Hematopoietic multipotent progenitor cell (in vitro differentiated cells): ENCODE measurements at places on chromosomes 2 and 18.
A peak's percentile ranks its signal among the peaks of the same experiment; 100 is the strongest.

DNA sequence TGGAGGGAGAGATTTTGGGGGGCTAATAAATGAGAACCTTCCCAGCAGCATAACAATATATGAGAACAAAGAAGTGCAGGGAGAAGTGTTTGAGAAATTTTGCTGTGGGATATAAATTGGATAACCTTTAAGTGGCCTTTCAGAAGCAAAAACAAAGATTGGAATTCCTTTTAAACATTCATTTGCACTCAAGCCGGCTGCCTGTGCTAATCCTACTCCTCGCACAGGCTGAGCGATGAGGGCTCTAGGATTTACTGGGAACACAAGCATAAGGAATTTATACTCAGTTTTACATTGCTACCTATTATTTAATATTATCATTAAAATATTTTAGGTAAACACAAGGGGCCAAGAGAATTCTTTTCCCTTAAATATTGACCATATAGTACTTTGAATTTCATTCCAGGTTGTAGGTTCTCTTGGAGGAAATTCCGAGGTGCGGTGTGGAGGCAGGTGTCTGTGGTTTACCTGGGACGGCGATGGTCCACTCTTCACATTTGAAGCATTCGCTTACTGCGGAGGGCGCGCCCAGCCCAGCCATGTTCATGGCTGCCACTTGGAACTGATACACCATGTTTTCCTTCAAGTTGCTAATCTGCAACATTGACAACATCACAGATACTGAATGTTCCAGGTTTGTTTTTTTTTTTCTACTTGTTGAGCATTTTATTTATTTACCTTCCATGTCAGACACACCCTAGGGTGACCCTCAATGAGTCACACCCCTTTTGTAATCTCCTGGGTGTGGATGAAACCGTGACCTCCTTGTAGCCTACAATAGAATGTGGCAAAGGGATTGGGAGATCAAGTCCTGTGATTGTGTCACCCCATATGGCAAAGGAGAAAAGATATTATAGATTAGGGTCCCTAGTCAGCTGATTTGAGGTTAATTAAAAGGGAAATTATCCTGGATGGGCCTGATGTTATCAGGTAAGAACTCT lies 100.1 kb downstream of the MYOM1 start:
- DNase-seq: no peak

- DNase-seq: no peak
These were observed 201.3 kb upstream of the OSR1 start for GRCh38 chr2:19559596-19560240.

DNA sequence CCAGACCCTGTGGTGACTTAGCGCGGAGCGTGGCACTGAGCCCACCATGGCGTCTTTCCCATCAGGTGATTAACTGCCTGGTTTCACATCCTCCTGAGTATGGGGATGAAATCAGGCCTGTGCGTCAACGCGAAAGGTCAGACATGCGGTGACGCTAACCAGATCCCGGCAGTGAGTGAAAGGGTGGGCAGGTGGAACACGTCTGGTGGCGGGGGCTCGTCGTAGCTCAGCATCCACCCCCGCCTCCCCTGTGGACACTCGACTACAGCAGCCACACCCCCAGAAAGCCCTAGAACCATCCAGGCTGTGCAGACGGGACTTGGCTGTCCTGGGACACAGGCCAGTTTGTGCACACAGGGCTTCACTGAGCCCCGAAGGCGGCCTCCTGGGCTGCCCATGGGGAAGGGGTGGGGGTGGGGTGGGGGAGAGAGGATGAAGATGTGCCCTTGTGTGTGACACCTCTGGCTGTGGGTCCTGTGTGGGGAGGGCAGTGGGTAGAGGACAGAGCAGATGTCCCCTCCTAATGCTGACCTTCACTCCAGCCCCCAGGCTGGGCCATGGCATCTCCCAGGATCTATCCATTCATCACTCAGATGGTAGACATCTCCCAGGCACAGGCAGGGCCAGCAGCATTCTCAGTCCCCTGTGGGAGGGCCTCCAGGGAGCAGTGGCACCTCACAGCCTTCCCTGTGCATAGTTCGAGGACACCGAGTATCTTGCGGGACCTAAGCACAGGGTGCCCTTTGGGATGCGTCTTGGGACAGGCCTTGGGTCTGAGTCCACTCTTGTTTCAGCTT lies 27.5 kb downstream of the RAMP1 start:
- no peak for DNase-seq

DNA sequence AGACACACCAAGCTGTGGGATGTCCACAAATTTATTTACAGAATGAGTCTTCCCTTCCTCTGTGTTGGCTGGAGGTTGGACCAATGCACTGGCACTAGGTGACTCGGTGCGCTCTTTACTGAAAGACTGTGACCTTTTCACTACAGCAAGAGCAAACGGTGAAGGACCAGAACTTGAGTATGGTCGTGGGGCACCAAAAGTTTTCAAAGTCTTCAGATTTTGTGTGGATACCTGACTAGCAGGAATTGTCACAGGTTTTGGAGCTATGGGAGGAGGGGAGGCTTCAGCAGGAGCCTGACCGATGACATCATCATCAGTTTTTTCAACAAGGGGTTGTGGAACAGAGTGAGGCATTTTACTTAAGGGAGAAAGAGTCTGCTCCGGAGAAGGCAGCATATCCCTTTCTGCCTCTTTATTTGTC lies 73.0 kb upstream of the GRB14 start:
- no peak for DNase-seq

- DNase-seq: no peak
These were observed 143.5 kb downstream of the OTX1 start for GRCh38 chr2:63194175-63194574.

GRCh38 chr18:9696701-9697100 lies 11.4 kb upstream of the RAB31 start:
- DNase-seq: no peak

DNA sequence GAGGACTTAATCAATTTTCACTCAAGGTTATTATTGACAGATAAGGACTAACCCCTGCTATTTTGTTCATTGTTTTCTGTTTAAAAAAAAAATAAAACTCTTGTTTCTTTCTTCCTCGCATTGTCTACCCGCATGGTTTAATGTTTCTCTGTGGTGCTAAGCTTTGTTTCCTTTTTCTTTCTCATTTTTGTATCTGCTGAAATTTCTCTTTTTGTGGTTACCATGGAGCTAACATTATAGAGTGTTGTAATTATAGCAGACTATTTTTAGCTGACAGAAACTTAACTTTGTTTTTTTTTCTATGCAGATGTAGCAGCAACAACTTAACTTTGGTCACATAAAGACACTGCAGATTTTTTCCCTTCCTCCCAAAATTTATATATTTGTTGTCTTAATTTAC lies 43.1 kb upstream of the CHN1 start:
- no peak for DNase-seq

- no peak for DNase-seq
These were observed 310.3 kb downstream of the NOL4 start for GRCh38 chr18:33914399-33914798.

DNA sequence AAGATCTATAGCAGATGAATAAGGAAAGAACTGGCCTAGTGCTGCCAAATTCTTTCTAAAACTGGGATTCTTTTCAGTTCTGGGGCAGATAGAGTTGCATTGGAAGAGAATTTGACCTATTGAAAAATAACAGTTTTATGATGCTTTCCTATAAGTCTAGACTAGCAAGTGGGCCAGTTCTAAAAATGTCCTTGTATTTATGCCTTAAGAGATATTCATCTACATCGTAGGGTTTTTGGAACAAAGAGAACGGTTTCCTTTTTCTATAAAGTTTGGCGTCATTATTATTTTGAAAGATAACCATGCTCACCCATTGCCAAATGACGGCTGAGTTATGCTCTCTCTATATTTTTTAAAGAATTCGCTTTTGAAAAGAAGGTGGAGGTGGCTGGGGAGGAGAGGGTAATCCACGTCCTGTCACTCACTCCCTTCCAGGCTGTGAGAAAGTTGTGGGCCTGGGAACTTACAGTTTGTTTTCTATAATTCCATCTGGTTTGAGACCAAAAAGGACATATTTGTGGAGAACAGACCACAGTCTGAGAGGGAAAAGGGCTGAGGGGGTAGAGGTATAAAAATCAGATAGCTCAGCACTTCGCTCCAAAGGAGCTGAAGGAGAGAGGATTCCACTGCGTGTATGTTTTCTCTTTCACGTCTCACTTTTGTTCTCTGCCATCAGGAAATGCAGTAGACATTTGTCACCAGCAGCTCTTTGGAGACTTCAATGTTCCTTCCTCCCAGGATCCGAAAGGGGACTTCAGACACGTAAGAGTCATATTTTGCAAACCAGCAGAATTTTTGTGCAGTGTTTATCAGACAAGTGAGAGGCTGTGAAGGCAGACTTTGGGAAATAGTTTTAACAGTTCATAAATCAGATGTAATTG lies 281.9 kb upstream of the FN1 start:
- no peak for DNase-seq

DNA sequence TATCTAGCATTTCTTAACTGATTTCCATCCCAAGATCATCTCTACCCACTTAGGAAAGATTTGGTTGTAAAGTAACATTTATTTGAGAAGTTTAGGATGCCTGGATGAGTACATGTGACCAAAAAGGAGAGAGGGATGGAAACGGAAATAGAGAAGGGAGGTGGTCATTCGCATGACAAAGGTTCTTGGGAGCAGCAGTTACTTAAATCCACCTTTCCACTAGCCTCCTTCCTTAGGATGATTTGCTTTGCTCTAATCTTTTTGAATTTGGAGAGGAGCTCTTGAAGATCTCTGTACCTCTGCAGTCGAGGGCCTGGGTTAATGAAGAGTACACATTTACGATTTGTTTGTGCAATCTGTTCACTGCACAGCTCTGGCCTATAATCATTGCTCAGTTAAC lies 623.5 kb downstream of the EPHA4 start:
- no peak for DNase-seq

- no peak for DNase-seq
These were observed 14.7 kb downstream of the PCARE start for GRCh38 chr2:29059624-29060023.

- DNase-seq: no peak
These were observed 92.8 kb downstream of the TRIB2 start for GRCh38 chr2:12809526-12809925.

GRCh38 chr2:9170458-9171130 lies 36.0 kb upstream of the ASAP2 start:
- peak; percentile 77 for DNase-seq
